ENCODE measurements at places on chromosomes 13 and 19.

DNA sequence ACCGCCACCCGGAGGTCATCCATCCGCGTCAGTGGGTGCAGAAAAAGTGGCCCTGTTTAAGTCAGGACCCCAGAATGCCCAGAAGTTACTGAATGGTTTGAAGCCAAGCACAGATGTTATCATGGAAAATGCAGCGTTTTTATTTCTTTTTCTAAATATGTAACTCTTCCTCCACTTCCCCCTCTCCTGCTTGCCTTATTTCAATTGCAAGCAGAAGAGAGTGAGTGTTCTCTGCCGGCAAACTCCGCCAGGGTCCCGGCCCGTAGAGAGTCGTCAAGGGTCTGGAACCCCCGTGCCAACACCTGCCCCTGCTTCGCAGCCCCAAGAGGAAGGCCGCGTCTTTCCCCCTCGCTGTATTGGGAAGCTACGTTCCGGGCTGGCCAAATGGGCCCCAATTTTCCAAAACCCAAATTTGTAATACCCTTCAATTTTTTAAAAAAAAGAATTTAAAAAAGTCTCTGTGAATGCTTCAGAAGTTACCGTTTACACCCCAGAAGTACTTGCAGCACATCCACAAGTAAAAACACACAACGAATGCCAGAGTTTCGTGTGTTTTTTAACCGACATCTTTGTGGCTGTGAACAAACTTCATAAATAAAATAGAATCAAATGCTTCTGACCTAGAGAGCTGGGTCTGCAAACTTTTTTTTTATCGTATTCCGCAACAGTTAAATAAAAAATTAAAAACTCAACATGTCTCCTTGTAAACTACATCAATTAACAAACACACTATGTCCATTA lies 712 bp upstream of the PDX1 start:
- DNase-seq, result no peak

- no peak for DNase-seq
These were observed 22.1 kb downstream of the ADPRHL1 start for GRCh38 chr13:113431171-113431570.

DNA sequence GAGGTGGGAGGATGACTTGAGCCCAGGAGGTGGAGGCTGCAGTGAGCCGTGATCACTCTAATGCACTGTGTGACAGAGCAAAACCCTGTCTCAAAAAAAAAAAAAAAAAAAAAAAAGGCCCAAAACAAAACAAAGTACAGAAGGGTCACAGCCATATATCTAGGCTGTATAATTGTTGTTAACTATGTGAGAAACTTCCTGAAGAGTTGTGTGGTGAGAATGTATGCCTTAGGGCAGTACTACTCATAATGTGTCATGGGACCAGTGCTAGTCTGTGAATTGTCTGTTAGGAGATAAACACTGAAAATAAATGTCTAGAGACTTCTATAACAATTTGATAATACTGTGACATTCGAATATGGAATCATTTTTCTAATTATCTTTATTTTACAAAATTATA lies 43.1 kb downstream of the PAN3 start:
- no peak for DNase-seq

DNA sequence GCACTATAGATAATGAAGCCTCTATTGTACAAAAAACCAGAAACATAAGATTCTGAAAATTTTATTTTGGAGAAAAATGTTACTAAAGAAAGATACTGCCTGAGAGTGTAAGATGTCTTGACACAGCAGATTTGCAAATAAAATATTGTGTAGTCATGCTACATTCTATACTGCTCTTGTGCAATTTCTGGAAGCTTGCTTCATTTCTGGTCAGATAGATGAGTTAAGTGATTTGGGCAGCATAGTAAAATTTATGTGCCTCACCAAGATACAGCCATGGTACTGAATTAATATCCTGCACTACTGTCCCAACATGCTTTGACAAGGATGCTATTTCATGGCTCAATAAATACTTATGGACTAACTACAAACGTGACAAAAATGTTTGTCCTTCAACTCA lies 55.1 kb upstream of the STARD13 start:
- no peak for DNase-seq

DNA sequence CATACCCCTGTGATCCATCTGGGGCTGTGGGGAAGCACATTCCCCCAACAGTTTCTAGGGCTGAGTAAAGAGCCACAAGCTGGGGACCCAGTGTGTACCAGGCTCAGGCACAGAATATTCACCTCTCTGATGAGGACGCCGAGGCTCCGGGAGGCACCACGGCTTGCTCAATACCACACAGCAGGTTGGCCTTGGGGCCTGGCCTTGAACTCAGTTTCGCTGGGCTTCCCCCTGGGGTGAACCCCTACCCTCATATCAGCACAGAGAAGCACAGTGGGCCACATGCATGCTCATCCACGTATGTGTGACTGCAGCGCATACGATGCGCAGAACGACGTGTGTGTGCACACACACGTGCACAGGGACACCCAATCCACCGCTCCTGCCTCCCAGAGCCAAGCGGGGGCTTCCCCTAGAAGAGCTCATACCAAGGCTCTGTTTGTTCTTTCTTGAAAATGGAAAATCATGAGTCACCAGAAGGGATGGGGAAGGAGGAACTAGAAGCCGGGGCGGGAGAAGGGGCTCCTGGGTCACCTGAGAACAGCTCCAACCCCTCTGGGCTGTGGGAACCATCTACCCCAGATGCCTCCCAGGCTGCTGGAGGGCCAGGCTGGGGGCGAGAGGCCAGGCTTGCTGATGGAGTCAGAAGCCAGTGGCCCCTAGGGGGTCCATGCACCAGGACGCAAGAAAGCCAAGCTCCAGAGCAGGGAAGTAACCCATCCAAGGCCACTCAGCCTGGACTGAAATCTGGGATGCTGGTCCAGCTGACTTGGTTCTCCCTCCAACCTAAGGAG lies 4.9 kb upstream of the PDE4C start:
- DNase-seq, result no peak

DNA sequence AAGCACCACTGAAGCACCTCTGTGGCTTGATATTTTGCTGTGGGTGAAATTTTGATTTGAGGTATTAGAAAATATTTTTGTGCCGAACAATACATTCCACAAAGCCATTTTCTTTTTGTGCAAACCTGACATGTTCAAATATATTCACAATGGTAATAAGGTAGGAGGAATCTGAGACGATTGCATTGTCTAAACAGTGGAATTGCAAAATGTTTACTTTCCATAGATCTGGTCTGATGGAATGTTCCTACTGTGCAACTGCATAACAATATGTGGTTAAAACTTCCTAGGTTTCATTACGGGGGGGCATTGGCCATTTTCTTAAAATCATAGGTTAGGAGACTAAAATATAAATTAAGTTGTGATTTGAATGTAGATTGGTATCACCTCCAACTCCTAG lies 42.7 kb upstream of the AKAP11 start:
- no peak for DNase-seq

GRCh38 chr13:98890186-98890585 lies 87.7 kb downstream of the DOCK9 start:
- DNase-seq, result no peak

DNA sequence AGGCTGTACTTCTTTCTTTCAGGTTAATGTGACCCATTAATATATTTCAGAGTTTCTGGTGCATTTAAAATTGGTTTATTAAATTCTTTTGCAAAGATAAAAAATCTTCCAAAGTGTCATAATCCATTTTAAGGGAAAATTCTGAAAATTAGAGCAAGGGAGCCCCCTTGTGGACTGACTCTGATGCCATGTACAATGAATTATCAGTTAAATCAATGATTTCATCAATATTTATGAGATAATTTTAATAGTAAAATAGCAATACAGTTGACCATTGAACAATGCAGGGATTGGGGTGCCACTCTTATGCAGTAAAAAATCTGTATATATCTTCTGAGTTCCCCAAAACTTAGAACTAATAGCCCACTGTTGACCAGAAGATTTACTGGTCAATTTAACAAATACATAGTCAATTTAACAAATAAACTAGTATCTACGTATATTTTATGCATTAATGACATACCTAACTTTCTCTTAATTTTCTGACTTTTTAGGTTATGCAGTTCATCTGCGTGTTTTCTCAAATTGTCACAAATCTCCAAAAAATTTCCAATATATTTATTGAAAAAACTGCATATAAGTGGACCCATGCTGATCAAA lies 479.1 kb upstream of the MIR17HG start:
- no peak for DNase-seq

GRCh38 chr19:31340042-31341025 lies 8.9 kb downstream of the TSHZ3 start:
- DNase-seq, result no peak

DNA sequence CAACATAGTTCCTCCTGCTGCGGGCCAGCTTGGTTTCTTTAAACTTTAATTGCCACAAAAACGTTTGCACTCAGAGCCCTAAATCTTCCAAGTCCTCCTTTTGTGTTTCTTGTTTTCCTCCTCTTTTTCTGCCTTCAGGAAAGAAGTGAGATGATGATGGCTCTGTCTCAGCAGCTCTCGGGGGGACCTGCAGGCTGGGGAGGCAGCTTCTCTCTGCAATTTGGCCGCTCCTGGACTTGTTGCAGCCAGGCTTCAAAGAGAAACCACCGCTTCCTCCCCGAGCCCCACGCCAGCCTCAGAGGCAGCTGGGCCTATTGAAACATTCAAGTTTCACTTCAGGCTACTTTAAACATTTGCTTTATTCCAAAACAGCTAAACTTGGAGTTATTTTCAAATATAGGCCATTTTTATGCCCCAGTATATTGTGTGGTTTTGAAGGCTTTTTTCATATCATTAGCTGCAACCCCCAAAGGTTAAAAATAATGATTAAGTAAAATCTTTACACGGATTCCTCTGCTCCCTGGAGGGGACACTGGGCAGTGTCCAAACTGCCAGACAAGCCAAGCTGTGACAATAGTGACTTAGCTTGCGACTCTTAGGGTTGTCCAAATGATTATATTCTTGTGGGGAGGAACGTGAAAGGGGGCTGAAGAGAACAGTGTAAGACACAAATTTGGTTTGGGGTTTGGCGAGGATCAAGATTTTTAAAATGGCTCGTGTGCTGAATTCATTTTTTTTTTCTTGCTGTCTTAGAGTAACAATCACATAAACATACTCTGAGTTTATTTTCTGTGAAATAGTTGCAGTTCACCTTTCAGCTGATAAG lies 330.8 kb downstream of the DLEU7 start:
- peak; percentile 59 for DNase-seq

DNA sequence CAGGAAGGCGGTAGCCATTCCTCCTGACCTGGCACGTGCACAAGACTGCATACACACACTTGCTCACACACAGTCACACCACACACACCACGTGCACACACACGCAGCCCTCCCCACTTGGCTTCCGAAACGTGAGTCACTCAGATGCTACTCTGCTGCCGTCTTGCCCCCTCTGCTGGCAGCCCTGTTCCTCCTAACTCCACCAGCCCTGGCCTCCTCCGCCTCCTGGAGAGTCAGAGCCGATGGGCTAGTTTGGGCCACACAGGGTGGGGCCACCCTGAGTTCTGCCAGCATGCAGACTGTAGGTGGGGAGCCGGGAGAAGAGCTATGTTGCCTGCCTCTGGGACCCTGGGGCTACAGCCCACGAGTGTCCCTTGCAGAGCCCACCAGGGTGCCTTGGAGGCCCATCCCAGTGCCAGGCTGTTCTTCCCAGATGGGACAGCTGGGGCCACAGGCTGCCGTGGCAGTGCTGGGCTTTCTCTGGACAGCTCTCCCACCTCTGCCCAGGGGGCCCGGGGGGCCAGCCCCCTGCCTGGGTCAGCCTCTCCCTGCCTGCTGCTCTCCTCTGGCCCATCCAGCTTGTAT lies 12.1 kb downstream of the PIN1 start:
- DNase-seq, result no peak

Data from left kidney (tissue), 8 donors.